ENCODE measurements at places on chromosomes 5 and 9.

- DNase-seq: no peak
Observed at GRCh38 chr9:24189986-24190385, 355.7 kb downstream of the IZUMO3 start.

DNA sequence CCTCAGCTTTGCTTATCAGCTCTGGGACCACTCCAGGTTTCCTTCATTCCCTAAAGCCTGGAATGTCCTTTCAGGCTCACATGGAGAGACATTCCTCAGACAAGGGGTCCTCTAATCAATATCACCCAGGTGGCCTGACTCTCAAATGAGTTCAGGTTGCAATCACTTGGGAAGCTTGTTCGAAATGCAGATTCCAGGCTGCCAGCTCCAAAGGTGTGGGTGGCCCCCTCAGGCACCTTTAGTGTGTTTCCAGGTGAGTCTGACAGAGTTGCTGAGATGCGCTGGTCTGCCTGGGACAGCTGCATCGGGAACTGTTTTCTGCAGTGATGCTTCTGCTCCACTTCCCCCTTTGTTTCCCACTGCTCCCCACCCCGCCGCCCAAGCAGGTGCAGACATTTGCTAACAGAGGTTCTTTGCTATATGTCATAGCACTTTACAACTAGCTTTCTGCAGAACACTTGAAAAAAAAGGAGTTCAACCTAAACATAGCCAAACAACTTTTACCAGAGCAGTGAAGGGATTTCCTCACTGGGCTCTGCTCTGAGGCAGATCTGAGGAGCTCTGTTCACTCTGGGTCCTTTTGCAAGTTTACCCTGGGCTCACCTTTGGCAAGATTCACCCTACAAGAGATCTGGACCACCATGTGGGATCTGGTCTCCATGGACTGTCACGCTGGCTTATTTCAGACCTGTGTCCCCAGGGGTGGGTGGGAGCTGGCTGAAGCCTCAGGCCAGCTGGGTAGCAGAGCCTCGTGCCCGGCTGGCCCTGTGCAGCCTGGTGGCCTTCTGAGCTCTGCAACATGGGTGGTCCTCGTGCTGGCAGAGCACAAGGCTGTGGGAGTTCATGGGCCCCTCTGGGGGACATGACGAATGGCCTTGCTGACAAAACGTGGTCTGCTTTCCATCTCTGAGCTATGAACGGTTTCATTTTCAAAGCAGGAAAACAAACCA, 539.6 kb downstream of the CCDC171 start:
- no peak for DNase-seq

DNA sequence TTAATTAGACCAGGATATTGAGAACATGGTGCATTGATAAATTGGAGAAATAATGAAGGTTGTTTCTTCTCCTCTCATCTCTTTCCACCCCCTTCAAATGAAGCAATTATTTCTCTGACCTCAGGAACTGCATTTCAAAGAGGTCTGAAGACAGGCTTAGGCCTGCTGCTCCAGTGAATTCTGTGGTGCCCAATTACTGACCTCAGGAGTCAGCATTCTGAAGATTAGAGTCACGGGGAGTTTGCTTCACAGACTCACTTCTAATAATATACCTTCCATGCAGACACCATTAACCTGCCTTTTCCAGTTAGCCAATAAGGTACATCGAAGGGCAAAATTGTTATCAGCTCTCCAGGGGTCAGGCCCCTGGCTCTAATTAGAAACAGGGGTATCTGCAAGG, 270.9 kb downstream of the GAS1 start:
- no peak for DNase-seq

DNA sequence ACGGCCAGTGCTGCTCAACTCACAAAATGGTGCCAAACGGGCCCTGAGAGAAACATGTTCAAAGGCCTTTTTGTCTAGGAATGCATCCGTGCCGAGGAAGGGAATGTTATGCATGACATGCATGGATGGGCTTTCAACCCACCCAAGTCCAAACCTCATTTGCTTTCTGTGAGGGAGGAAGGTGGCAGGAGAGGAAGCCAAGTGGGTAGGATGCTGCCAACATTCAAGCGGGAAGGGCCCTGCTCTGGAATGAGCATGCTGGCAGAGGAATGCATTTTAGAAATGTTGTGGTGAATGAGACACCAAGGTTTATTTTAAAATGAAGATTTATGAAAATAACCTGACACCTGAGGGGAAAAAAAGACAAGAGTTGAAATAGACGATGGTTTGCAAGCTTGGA, 479.1 kb downstream of the CCDC171 start:
- DNase-seq: no peak

- no peak for DNase-seq
Observed at GRCh38 chr5:151298063-151298855, 5.3 kb downstream of the SLC36A3 start.

DNA sequence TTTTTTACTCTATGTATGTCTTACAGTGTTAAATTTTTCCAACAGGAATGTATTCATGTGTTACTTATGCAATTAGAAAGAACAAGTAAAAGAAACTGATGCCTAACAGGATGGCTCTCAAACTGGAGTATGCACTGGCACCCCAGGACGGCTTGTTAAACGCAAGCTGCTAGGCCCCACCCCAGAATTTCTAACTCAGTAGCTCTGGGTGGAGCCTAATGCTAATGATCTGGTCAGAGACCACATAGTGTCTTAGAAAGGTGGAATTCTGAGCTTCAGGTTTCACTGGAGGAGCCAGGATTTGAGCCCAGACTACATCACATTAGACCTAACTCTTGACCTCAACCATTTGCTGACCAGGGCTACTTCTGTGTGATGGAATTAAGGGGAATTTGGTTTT, 34.4 kb downstream of the SHC3 start:
- no peak for DNase-seq

DNA sequence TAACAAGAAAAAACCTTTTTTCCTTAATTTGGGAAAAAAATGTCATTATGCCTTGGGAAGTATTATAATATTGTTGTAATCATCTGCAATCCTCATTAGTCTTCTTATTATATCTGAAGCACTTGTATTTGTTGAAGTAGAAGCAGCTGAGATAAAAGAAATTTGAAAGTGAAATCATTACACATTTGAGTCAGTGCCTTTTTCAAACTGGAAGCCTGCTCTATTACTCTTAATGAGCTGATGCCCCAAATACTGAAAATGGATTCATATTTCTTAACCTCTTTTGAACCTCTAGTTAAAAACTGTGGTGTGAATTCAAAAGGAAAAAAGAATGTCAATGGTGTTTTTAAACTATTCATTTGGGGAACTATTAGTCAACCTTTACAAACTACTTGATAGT, 1027.7 kb downstream of the NR2F1-AS1 start:
- DNase-seq: no peak

DNA sequence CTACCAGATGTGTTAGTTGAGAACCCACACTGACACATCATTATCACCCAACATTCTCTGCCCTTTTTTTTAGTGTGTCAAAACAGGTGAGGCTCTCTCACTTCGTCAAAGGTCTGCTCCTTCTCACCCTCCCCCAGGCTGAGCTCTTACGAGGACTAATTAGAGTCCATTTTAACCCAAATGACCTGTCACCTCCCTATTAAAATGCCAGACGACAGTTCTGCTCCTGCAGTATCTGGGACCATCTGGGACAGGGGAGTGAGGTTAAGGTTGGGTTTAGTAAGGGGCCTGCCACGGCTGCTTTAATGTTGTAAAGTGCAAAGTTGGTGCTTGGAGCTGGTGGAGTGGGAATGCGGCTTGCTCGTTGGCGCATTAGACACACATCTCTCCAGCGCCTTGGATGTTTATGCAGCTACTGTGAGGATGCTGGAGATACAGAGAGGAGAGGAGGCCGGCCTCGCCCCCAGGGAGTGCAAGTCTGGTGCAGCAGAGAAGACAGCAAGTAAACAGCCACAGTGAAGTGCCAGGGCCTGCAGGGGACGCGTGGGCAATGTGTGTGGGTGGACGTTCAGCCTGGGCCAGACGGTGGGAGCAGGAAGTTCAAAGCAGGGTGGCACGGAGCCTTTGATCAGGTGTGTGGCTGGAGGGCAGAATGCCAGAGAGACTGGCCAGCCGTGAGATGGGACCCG, 96.2 kb downstream of the C9orf50 start:
- no peak for DNase-seq

GRCh38 chr9:114366334-114367128, 21.3 kb downstream of the AKNA start:
- no peak for DNase-seq

- DNase-seq: no peak
Observed at GRCh38 chr5:30994176-30994575, 199.3 kb upstream of the CDH6 start.

GRCh38 chr9:126814091-126814490, 9.3 kb downstream of the ZBTB43 start:
- DNase-seq: no peak

DNA sequence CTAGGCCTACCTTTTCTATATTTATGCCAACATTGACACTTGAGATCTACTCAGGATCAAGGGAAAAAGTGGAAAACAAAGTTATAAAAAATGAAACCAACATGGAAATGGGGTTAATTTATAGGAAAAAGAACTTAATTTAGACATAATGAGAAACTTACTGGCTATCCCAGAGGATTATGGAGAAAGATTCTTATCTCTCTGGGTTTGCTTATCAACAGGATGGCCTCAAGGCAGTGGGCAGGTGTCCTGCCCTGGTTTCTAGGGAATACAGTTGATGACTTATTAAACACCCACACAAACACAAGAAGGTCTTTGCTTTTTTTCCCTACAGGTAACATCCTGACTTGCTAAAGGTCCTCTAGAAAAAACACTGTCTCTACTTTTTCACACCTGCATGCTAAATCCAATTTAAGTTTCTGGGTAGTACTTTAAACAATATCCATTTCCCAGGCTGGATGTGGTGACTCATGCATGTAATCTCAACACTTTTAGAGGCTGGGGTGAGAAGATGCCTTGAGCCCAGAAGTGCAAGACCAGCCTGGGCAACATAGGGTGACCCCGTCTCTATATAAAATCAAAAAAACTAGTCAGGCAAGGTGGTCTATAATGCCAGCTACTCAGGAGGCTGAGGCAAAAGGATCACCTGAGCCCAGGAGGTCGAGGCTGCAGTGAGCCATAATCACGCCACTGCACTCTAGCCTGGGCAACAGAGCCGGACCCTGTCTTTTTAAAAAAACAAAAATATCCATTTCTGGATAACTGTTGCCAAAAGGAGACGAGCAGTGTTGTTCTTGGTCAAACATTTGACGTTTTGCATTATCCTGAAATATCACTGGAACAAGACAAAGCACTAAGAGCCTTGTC, 6.6 kb upstream of the ZNF608 start:
- DNase-seq: no peak

GRCh38 chr5:135973323-135974020, 18.7 kb upstream of the LECT2 start:
- no peak for DNase-seq

DNA sequence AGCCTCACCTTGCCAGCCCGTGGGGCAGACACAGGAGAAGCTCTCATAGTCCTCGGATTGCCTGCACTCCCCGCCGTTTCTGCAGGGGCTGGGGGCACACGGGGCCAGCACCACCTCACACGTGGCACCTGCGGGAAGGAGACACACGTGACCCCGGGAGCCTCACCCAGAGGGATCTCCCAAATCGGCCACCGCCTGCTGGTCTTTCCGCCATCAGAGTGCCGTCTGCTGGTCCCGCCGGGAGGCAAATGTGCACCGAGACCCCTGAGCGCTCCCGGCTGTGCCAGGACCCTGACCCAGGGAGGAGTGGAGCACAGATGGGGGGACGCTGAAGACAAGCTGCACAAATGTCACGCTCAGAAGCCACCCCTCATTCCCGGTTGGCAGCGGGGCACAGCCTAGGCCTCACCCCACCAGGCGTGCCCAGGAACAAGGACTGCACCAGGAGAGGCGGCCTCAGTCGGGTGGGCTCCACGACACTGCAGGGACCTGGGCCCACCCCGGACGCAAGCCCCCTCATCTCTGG, 28.4 kb upstream of the SEC16A start:
- DNase-seq: no peak

DNA sequence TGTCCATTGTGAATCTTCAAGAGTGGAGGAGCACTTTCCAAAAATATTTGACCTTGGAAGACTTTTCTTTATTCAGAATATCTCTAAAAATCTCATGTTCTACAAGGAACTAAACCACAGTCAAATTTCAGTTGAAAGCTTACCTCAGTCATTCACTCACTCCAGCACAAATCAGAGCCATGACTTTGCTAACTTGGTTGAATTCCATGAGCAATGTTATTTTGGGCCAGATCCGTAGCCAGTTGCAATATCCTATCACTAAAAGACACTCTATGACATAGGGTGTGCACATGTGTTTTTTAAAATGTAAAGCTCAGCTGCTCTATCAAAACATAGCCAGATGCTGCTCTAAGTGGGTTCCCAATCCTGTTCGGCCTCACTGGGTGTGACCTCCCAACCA, 156.1 kb upstream of the ANKRD55 start:
- DNase-seq: no peak

GRCh38 chr9:68498816-68499215, 41.9 kb downstream of the TMEM252 start:
- no peak for DNase-seq

DNA sequence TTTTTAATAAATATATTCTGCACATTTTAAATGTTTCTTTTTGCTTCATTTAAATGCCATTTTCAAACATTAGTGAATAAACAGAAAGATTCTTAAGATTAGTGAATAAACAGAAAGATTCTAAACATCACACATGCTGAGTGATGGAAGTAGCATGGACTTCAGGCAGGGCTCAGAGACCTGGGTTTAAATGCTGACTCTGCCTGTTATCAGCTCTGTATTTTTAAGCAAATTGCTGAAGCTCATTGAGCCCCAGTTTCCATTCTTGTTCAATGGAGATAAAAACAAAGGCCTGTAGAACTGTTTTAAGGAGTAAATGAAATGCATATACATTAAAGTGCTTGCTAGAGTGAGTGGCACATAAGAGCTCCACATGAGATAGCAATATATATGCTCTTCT, 8.1 kb upstream of the LVRN start:
- no peak for DNase-seq

DNA sequence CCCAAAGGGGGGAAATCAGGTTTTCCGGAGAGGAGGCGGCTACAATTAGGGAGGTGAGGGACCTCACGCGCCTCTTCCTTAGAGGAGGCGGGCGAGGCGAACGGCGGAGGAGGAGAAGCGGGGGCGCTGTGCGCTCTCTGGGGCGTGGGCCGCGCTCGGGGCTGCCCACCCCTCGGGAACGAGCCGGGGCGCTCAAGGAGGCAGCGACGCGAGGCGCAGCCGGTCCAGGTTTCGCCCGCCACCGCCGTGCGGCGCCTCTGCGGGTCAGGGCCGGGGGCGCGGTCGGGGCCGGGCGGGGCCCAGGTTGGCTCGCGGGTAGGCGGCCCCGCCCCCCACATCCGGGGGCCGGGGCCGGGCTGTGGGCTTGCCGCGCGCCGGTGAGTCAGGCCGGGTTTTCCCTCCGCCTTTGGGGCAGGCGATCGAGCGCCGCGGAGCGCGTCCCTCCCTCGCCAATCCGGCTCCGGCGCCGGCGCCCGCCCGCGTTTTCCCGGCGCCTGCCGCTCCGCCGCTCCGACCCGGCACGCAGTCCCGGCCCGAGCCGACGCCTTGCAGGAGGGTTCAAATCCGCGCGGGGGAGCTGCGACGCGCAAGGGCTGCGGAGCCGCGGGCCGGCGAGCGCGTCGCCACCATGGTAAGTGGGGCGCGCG, at the start of gene N4BP3:
TSS of gene N4BP3 (plus strand) at position 392 of the 647 bp plus-strand sequence. CDS start 6,052 bp downstream, outside the sequence.
- DNase-seq: peak; percentile 78
